ENCODE measurements at places on chromosomes 5 and 9. TPM values are rescaled to one million over a fixed set of nuclear protein-coding genes. Genes with fewer than 3 reads are reported as not detected.
A peak's percentile ranks its signal among the peaks of the same experiment; 100 is the strongest.

The LIFR gene
- total RNA-seq = 25.2 TPM

The HAND1 gene
- total RNA-seq = not detected

The FGF18 gene
- total RNA-seq = not detected

GRCh38 chr5:110209401-110209800 is 517.1 kb downstream of the TMEM232 start:
- no peaks in the 10 kb centered on the region for H3K4me1 ChIP-seq
- H3K27ac ChIP-seq = no peak overlapping the region
- no peak overlapping the region for H3K4me3 ChIP-seq
- no peak for DNase-seq
- no peaks in the 10 kb centered on the region for H3K36me3 ChIP-seq

The SYK gene
- total RNA-seq = 10.9 TPM

The KDM4C gene
- total RNA-seq = 19.0 TPM

The LRRC19 gene
- 2.6 TPM for total RNA-seq

- H3K27me3 ChIP-seq = no peaks in the 10 kb centered on the region
- no peak overlapping the region for H3K27ac ChIP-seq
- no peak for DNase-seq
- peaks cover 5% of the 10 kb centered on the region for H3K4me1 ChIP-seq
- H3K36me3 ChIP-seq = no peaks in the 10 kb centered on the region
These were observed 104.5 kb upstream of the ICE1 start for GRCh38 chr5:5317976-5318375.

DNA sequence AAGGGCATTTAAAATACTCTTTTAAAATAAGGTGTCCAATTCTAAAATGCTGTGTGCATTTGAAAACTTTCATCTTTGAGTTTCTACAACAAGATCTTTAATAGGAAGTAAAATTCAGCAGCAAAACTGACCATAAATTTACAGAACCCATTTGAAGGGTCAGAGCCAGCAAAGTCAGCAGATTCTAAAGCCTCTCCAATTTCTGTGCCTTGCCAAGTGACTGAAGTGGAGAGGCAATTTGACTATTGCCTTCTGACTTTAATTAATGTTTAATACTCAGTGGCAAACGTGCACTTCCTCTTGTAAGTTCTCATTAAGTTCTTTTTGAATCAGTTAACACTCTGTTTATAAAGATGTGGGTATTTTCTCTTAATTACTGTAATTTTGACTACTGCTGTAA is 155.2 kb downstream of the BAAT start:
- DNase-seq = no peak
- no peaks in the 10 kb centered on the region for H3K36me3 ChIP-seq
- no peak overlapping the region for H3K4me3 ChIP-seq
- H3K4me1 ChIP-seq = peaks cover 15% of the 10 kb centered on the region
- no peak overlapping the region for H3K27ac ChIP-seq

The MSMP gene
- not detected for total RNA-seq

- H3K27me3 ChIP-seq = no peaks in the 10 kb centered on the region
- no peaks in the 10 kb centered on the region for H3K4me1 ChIP-seq
- no peaks in the 10 kb centered on the region for H3K36me3 ChIP-seq
These were observed 93.3 kb upstream of the LMX1B start for GRCh38 chr9:126520453-126520852.

DNA sequence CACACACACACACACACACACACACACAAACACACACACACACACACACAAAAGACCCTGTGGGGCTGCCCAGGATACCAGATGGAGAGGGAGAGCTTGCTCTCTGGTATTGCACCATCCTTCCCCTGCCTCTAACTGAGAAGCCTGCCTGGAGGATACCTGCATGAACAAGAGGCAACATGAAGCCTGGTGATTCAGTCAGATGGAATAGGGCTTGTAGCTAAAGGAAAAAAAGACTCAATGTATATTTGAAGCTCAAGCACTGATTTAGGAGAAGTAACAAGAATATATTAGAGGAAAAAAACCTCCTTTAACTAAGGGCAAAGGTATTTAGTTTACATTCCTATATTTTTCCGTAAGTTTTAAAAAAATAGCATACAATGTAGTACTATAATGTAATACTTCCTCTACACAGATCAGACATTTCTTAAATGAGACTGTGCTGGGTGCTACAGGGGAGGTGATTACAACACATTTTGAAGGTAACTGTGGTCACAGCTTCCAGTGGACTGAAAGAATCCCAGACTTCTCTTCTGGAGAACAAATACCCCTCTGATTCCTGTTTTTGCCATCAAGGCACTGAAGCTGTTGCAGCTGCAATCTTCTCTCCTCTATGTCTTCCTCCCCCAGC is 169.3 kb downstream of the DCP2 start:
- H3K27me3 ChIP-seq = no peaks in the 10 kb centered on the region
- no peaks in the 10 kb centered on the region for H3K36me3 ChIP-seq
- no peak for DNase-seq
- H3K4me3 ChIP-seq = no peak overlapping the region

The BARHL1 gene
- not detected for total RNA-seq

DNA sequence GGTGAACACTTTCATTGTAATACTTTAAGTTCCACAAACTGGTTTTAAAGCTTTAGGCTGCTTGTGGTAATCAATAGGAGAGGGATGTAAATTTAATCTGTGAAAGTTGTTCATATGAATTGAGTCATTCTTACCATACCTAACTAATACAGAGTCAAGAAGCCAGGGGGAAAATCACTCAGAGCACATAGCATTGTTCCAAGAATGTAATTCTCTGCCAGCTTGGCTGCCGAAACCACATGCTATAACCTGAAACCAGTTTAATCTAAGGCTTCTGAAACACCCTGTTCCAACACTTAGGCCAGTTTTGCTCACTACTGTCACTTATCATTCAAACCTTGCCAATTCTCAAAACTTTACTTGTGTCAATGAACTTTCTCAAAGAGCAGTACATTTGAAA is 528.8 kb upstream of the GRAMD2B start:
- no peaks in the 10 kb centered on the region for H3K36me3 ChIP-seq
- no peaks in the 10 kb centered on the region for H3K27me3 ChIP-seq
- no peak for DNase-seq
- H3K4me3 ChIP-seq = no peak overlapping the region
- no peak overlapping the region for H3K27ac ChIP-seq
- H3K4me1 ChIP-seq = no peaks in the 10 kb centered on the region

DNA sequence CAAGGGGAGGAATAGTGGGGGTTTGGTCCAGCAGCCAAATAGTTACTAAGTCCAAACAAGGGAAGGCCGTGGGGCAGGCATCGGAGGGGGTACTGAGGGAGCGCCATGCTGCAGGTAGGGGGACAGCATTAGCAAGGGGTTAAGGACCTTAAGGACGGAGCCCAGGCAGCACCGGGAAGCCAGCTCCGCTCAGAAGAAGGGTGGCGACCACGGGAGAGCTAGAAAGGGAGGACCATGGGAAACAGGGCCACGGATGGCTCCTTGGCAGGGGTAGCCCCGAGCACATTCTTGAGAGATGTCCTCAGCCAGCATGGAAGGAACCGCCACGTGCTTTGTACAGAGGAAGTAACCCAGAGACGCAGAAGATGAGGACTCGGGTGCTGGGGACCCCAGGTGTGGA is 76.2 kb upstream of the STXBP1 start:
- no peaks in the 10 kb centered on the region for H3K27me3 ChIP-seq
- no peaks in the 10 kb centered on the region for H3K36me3 ChIP-seq
- no peak overlapping the region for H3K4me3 ChIP-seq
- DNase-seq = no peak
- no peak overlapping the region for H3K27ac ChIP-seq
- H3K4me1 ChIP-seq = no peaks in the 10 kb centered on the region

- peak overlapping the region; percentile 94 for H3K4me3 ChIP-seq
- H3K4me1 ChIP-seq = no peaks in the 10 kb centered on the region
- no peaks in the 10 kb centered on the region for H3K27me3 ChIP-seq
These were observed 705 bp downstream of the PWWP2A start for GRCh38 chr5:160118349-160119141.

DNA sequence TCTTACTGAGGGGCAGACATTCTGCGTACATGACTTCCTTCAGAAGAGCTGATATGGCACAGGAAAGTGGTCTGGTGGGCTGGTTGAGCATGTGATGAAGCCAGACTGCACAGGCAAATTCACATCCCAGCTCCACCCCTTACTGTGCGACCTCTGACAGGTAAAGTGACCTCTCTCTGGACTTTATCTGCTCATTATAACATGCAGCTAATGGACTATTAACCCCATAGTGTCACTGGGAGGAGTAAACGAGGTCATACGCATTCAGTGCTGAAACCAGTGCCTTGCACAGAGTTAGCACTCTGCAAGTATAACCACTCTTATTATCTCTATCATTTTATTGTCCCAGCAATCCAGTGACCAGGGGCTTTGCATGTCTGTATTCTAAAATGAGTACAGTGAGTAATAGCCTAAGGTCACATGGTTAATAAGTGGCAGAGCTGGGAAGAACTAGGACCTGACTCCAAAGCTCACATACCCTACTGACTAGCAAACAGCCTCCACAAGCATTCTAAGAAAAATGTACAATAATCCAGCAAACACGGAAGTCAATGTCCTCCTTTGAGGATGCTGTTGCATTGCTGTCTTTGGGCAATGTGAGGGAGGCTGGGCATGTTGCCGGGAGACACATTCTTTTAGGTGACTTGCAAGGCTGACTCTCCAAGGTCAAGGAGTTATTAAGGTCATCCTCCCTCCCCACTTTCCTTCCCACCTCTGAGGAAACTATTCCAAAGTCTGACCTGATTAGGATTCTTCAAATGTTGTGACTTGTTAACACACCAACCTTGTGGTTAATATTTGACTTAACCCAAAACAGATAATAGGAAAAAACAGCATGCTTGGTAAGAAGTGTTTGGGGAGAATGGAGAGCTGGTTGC is 19.0 kb downstream of the GLRX start:
- H3K27ac ChIP-seq = peak overlapping the region; percentile 64
- DNase-seq = no peak
- H3K4me1 ChIP-seq = peaks cover 48% of the 10 kb centered on the region
- no peak overlapping the region for H3K4me3 ChIP-seq
- H3K27me3 ChIP-seq = no peaks in the 10 kb centered on the region

DNA sequence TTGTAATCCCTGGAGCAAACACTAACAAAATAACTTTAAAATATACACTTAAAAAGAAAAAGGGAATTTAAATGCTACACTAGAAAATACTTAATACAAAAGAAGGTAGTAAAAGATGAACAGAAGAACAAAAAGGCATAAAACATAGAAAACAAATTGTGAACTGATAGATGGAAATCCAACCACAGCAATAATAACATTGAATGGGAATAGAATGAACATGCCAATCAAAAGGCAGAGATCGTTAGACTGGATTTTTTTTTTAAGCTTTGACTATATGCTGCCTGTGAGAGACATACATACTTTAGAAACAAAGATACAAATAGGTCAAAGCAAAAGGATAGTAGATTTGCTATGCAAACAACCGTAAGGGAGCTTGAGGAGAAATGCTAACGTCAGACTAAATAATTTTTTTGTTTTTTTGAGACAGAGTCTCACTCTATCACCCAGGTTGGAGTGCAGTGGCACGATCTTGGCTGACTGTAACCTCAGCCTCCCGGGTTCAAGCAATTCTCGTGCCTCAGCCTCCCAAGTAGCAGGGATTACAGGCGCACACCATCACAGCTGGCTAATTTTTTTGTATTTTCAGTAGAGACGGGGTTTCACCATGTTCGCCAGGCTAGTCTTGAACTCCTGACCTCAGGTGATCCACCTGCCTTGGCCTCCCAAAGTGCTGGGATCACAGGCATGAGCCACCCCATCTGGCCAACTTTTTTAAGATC is 6.5 kb downstream of the ABO start:
- no peak for DNase-seq
- H3K36me3 ChIP-seq = no peaks in the 10 kb centered on the region
- H3K27ac ChIP-seq = no peak overlapping the region
- H3K27me3 ChIP-seq = no peaks in the 10 kb centered on the region

- no peaks in the 10 kb centered on the region for H3K27me3 ChIP-seq
- no peak overlapping the region for H3K4me3 ChIP-seq
- H3K36me3 ChIP-seq = no peaks in the 10 kb centered on the region
- H3K4me1 ChIP-seq = peaks cover 8% of the 10 kb centered on the region
- H3K27ac ChIP-seq = no peak overlapping the region
These were observed 48.9 kb downstream of the SEMA6A start for GRCh38 chr5:116525674-116526073.

GRCh38 chr5:142827934-142828576 is 57.9 kb downstream of the ARHGAP26 start:
- peaks cover 3% of the 10 kb centered on the region for H3K4me1 ChIP-seq
- no peaks in the 10 kb centered on the region for H3K36me3 ChIP-seq
- H3K27me3 ChIP-seq = no peaks in the 10 kb centered on the region
- H3K4me3 ChIP-seq = no peak overlapping the region
- no peak for DNase-seq

GRCh38 chr9:96519095-96519494 is 69.1 kb downstream of the HABP4 start:
- H3K4me1 ChIP-seq = no peaks in the 10 kb centered on the region
- no peaks in the 10 kb centered on the region for H3K36me3 ChIP-seq
- H3K4me3 ChIP-seq = no peak overlapping the region
- H3K27ac ChIP-seq = no peak overlapping the region

- DNase-seq = no peak
- H3K4me3 ChIP-seq = no peak overlapping the region
- H3K27ac ChIP-seq = no peak overlapping the region
- H3K36me3 ChIP-seq = no peaks in the 10 kb centered on the region
- H3K27me3 ChIP-seq = no peaks in the 10 kb centered on the region
These were observed 164.1 kb upstream of the SEMA6A start for GRCh38 chr5:116738615-116739261.

GRCh38 chr5:173764332-173765028 is 123.7 kb upstream of the CPEB4 start:
- no peaks in the 10 kb centered on the region for H3K36me3 ChIP-seq
- peak overlapping the region; percentile 52 for H3K27ac ChIP-seq
- no peak overlapping the region for H3K4me3 ChIP-seq

DNA sequence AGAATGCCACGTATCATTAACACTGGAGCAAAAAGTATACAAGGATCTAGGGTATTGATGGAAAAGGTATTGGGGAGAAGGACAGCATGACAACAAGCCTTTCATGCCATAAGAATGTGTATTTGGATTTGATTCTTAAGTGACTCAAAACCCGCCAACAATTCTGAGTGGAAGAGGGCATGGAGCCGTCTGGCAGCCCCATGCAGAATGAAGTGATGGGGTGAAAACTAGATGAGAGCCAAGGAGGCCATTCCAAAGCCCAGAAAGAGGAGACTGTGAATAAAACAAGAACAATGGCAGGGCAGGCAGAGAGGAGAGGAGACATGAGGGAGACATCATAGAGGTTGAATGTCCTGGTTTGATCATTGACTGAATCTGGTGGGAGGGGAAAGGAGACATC is 272.3 kb upstream of the WWC1 start:
- DNase-seq = no peak
- no peaks in the 10 kb centered on the region for H3K4me1 ChIP-seq
- no peak overlapping the region for H3K27ac ChIP-seq
- H3K4me3 ChIP-seq = no peak overlapping the region
- no peaks in the 10 kb centered on the region for H3K36me3 ChIP-seq
- H3K27me3 ChIP-seq = no peaks in the 10 kb centered on the region

- H3K4me3 ChIP-seq = no peak overlapping the region
- no peaks in the 10 kb centered on the region for H3K27me3 ChIP-seq
- H3K27ac ChIP-seq = no peak overlapping the region
- no peaks in the 10 kb centered on the region for H3K4me1 ChIP-seq
- no peak for DNase-seq
These were observed 223.6 kb upstream of the ISL1 start for GRCh38 chr5:51159606-51160005.

The TSC1 gene
- total RNA-seq = 14.2 TPM

The TMOD1 gene
- 5.9 TPM for total RNA-seq
